GM06990 (cell line): ENCODE measurements at places on chromosomes 7 and 10.
A peak's percentile ranks its signal among the peaks of the same experiment; 100 is the strongest.

DNA sequence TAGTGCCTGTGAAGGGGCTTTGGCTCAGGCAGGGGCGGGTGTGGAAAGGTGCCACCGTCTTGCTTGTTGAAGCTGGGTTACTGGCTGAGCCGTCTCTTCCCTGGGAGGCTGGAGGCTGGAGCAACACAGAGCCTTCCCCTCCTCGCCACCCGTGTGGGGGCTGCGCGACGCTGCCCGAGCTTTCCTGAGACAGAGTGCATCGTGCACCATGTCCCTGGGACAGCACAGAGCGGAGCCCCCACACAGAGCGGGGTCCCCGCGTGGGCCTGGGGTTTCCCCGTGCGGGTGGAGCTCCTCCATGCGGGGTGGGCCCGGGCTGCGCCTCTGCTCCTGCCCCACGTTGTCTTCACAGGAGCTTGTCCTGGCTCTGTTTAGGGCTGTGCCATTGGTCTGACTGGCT is 69.9 kb downstream of the INPP5A start:
- DNase-seq = no peak

DNA sequence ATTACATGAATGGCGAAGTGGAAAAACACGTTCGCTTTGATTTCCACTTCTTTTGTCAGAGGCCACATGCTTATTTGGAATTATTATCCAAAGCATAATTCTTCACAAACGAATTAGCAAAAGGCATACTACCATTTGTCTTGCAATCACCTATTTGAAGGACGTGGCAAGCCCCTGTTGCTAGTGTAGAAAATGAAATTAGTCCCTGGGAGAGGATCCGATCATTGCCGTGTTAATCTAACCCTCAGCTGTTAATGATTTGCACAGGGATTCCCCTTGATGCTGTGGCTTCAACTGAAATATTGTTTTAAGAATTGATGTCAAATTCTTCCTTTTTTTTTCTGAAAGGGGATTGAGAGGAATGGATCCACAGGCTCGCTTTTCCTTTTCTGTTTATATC is 4.6 kb downstream of the AGMO start:
- no peak for DNase-seq

GRCh38 chr7:4093483-4093882 is 588.6 kb upstream of the FOXK1 start:
- no peak for DNase-seq

DNA sequence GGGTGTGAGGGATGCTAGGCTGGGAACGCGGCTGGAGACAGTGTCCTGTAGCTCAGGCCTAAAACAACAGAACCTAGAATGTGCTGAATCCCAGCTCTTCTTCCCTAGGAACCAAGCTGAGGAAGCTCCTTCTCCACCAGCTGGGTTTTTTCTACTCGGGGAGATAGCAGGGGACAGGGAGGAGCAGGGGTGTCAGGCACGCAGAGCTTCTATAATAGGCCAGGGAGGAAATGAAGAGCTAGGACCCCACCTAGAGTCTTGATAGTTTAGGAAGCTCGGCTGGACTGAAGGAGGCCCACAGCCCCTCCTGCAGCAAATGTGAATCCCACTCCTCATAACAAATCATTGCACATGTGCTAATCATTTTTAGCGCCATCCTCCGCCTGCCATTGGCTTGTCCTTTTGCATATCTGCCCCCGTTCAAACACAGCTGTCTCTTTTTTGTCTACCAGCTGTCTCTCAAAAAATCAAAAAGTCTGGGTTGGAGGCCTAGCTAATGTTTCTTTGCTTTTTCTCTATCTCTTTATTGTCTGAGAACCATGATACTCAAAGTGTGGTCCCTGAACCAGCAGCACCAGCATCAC is 24.1 kb upstream of the FAM180A start:
- DNase-seq = no peak

- DNase-seq = no peak
Observed at GRCh38 chr7:81094952-81095351, 176.1 kb upstream of the SEMA3C start.

GRCh38 chr7:22677680-22678079 is 49.3 kb upstream of the IL6 start:
- DNase-seq = no peak

DNA sequence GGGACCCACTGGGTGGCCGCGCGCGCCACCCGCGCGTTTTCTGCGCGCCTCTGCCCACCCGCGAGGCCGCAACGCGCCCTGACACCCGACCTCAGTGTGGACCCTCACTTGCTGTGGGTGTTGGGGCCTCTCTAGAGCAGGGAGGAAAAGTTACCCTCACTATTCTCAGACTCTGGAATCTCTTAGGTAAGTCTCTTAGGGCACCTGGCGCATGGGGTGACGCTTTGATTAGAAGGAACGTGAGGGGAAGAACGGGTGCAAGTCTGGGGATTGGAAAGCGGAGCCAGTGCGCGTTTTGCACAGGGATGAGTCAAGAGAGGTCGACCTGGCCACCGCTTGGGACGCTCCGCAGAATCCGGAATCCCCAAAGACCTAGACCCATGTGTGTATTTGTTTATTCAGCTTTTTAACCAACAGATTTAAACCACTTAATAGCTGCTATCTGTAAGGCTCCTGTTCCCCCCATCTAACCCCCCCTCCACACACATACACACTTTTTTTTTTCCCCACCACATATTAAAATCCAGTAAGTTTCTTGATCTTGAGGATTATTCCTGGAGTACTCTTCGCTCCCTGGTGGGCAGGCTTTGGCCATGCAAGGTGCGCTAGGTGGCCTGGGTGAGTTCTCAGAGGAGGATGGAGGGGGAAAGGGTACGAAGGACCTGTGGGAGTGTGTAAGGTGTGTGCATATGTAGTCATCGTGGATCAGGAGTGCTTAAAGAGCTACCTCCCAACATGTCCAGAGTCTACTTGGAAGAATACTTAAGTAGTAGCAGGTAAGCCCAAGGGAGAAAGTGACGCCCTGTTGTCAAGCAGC is 169.1 kb upstream of the PPP1R3A start:
- no peak for DNase-seq

- no peak for DNase-seq
Observed at GRCh38 chr10:69839696-69840345, 38.1 kb downstream of the COL13A1 start.

DNA sequence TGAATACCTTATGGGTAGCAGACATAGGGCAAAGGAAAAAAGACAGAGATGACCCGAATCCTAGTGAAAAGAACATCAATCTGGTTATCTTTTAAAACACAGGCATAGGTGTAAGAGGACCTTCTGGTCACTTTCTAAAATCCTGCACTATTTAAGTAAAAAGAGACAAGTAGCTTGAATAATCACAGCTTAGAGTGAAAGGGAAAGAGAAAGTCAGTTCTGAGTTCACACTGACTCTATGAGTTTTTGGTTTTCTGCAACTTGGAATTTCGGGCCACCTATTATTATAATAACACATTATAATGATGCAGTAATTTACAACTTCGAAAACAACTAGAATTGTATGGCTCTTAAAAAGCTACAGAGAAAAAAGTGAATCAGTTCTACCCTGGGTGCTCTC is 247.8 kb downstream of the DOCK4 start:
- DNase-seq = no peak

DNA sequence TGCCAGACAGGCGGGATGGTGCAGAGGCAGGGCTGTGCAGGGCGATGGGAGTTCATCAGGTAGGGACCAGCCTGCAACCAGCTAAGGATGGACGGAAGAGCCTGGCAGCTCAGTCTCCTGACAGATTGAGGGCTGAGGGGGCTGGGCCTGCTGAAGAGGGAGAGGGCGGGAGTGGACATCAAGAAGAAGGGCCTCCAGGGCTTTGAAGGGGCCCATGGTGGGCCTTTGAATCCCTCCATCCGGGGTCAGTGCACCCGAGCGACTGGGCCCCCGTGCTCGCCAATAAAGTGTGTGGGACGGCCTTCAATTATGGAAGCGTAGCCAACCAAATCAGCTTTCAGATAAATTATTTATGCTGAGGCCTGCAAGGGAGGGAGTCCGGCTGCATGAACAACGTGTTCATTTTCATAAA is 431.2 kb downstream of the RPS24 start:
- no peak for DNase-seq

DNA sequence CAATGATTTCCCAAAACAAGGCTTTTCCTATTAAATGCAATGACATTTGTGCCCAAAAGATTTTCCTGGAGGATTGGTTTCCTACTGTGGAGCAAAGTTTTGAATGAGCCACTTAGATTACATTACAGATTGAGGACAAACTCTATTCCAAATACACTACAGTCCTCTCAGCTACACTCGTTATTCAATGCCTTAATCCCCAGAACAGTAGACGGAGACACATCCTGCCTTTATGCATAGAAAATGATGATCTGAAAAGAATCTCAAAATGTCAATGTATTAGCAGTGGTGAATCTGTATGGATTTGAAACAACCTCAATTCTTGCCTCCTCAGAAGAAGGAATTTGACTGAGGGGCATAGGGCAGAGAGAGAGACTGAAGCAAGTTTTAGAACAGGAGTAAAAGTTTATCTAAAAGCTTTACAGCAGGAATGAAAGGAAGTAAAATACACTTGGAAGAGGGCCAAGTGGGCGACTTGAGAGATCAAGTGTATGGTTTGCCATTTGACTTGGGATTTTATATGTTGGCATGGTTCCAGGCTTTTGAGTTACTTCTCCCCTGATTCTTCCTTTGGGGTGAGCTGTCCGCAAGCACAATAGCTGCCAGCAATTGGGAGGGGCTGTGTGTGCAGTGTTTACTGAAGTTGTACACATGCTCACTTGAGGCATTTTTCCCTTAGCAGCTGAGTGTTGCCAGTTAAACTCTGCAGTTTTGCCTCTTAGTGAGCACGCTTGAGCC is 891.9 kb upstream of the MBL2 start:
- no peak for DNase-seq

DNA sequence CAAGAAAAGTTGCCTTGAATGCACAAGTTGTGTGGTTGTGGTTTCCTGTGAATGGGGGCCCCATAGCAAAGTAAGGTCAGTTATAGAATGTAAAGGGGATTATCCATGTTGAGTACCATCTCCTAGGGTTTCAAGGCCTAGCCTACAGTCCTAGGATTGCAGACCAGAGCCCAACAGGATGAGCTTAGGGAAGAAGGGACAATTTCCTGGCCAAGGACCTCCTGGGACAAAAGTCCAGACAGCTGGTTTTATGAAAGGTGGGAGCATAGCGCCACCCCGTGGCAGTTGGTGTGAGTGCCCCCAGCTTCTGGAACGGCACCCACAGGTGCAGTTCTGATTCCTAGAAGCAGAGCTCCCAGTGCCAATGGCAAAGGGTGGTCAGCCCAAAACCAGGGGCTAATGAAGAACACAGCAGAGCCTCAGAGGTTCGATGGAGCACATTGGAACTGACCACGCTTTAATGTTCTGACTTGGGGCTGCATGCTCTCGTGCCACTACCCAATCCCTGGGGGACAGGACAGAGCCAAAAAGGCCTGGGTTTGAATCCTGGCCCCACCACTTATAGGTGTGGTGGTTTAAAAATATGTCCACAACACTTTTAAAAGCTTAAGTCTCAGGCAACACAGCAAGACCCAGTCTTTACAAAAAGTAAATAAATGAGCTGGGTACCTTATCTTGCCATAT is 25.8 kb upstream of the TMEM120A start:
- DNase-seq = peak; percentile 44

- no peak for DNase-seq
Observed at GRCh38 chr7:77989981-77990566, 191.5 kb downstream of the PHTF2 start.

DNA sequence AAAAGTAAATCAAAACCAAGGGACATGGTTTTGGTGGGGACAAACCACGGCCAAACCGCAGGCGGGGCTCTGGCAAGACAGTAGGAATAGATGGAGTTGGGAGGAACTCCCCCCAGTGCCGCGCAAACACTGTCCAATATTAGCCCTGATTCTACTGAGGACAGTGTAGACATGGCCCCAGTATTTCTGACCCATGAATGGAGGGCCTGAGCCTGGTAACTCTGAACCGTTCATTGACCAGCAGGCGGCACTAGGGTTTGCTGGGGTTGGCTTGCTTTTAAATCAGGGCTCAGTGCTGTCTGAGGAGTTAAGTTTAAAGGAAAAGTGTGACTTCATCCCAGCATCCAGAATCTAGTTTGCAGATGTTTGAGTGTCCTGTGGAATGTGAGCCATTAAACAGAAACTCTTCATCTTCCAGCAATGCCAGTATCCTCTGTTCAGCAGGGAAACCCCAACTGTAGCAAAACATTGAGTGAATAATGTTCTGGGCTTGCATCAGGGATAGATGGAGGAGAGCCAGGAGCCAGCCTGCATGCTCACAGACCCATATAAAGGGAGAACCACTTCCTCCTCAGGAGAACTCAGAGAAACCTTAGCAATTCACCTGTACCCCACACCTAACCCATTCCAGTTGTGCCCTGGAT is 147.4 kb upstream of the PRSS58 start:
- no peak for DNase-seq

DNA sequence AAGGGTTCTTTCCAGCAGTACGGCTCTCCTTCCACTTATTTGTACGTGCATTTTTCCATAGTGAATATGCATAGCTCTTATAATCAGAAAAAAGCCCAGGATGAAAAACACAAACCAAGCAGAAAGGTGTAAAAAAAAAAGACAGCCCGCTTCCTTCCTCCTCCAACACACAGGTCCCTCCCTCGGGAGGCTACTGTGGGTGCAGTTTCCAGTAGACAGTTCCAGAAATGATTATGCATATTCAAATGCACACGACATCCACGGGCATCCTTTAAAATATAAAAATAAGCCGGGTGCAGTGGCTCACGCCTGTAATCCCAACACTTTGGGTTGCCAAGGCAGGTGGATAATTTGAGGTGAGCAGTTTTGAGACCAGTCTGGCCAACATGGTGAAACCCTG is 59.9 kb downstream of the TNRC18 start:
- DNase-seq = no peak

DNA sequence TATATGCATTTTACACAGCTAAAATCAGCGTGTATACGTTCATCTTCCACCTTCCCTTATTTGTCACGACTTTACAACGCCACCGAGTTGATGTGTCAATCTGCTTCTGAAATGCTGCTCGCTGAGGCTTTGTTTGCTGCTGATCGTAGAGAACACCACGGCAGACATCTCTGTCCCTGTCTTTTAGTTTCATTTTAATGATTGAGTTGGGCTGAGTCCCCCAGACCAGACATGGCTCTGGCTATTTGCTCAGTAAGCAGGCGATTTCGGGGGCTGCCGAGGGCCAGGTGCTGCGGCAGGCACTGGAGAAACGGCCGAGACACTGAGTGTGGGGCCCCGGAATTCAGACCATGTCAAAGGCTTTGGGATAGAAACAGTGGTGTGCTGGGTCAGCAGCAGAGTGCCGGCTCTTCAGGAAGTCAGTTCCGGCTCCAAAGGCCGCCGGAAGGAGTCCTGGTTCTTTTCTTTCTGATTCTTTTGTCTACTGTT is 5.0 kb downstream of the LRRC27 start:
- no peak for DNase-seq

DNA sequence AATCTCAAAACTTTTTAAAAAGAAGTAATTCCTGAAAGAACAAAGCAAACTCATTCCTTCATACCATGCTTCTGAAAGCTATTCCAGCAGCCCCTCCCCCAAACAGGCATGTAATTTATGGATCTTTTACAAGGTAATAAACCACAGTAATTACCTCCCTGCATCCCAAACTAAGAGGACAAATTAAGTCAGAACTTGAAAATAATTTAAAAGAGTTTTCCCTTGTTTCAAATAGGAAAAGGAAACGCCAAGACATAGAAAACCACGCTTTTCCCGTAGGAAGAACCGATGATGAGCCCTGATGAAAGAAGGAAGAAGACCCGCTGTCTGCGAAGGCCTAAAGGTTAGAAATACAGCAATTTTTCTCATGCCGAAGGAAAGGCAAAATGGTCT is 8.9 kb downstream of the HOXA4 start:
- DNase-seq = no peak
